Activated T-cell treated with anti-CD3 and anti-CD28 coated beads, Interleukin-2, amount 50 U/mL, for 72 hours (primary cell): ENCODE measurements at places on chromosomes 4 and X.

DNA sequence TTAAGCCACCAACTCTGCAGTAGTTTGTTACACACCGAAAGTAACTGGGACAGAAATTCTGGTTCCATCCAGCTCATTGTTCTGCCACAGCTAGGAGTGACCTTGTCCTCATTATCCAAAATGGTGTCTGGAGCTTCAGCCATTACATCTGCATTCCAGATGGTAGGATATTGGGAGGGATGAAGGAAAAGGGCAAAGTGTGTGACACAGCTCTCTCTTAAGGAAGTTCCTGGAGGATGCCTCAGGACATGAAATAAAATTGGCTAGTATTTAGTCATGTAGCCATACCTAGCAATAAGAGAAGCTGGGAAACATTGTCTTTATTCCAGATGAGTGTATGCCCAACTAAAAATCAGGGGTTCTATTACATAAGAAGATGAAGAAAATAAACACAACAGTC, 262.0 kb downstream of the BCOR start:
- no peak for DNase-seq

DNA sequence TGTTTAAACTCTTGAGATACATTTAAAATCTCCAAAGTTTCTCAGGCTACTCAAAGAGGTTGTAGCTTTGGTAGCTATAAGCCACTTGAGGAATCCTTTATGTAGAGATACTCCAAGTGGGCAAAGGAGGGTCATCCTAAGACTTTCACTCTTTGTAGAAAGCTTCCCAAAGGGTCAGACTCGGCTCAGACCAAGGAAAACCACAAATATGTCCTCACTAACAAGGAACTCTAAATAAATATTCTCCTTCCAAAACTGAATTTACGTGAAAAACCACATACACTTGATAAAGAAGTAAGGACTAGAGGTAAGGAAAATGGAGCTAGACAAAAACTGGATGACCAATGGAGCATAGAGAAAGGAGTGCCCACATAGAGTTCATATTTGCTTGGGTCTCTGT, 41.7 kb upstream of the DDX60 start:
- no peak for DNase-seq

GRCh38 chr4:183171484-183172267, 72.6 kb downstream of the WWC2 start:
- DNase-seq: no peak

DNA sequence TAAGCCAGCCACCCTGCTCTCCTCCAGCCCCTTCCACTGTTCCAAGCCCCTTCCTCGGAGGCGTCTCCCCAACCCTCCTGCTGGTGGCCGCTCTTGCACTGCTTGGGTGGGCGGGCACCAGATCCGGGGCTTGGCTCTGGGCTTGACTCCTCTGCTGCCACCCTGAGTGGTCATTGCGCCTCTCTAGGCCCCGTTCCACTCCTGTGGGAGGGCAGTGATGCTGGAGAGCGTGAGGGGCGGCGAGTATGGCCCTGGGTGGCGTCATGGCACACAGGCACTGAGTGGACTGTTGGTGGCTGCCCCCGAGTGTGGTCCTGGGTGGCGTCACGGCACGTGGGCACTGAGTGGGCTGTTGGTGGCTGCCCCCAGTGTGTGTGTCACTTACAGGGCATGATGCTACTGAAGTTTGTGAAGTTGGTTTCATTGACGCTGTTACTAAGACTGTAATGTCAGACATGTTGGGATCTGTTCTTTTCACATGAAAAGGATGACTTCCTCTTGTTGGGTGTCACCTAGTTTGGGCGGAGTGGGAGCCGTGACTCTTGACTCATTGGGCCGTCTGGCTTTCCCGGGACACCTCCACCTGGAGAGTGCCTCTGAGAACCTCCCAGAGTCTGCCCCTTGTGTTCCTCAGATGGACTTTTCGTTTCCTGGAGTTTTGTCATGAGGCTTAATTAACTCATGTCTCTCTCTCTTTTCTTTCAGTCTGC, 55.9 kb upstream of the HGFAC start:
- DNase-seq: no peak

GRCh38 chr4:112234952-112235609, 3.5 kb downstream of the AP1AR start:
- DNase-seq: peak; percentile 33

DNA sequence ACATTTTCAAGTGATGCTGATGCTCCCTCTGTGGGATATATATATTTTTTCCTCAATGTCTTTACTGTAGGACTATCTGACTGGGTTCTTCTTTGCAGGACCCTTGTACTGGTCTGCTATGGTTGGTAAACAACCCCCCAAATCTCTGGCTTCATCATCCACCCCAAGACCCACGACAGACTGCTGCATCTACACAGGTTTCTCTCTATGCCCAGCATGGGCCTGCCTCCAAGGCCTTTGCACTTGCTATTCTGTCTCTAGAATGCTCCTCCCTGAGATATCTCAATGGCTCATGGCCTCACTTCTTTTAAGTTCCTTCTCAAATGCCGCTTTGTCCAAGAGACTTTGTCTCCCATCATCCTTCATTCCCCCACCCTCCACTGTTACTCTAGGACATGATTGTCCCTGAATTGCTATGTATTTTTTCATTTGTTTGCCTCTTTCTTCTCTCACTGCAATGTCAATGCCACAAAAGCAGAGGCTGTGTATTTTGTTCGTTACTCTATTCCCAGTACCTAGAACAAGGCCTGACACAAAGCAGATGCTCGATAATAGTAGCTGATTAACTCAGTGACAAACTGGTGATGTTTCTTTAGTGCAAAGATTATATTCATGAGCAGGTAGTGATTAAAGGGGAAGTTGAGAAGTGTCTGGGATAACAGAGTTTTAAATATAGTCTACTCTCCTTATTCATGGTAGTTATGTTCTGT, 6.6 kb downstream of the EVC start:
- DNase-seq: no peak

DNA sequence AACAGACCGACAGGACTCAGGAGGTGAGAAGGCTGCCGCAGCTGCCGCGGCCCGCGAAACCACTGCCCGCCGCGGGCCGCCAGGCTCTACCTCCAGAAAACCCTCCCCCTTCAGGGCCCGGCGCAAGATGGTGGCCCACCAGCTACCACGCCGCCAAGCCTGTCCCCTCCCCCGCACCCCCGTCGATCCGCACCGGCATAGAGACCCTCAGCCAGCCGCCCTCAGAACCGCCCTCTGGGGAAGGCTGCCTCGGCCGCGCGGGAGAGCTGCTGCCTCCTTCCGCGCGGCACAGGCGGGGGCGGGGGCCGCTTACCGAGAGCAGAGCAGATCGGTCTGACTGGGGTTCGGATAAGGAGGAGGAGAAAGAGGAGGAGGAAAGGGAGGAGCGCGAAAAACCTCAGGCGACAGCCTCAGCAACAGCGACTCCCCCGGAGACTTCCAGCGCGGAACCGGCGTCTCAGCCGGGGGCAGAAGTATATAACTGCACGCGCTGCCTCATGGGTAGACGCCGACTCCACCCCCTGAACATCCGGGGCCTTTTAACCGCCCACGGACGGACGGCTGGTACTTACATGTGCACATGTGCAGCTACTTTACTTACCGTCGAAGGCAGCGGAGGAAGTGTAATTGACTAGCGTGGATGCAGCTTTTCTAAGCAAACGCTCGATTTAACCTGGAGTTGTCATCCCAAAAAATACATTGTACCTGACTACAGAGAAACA, at the start of gene ZNF280C:
Gene ZNF280C (minus strand): TSS at position 451 of the 722 bp plus-strand sequence. CDS start 8,450 bp downstream, outside the sequence.
- DNase-seq: peak; percentile 91

- peak; percentile 60 for DNase-seq
Measured at GRCh38 chr4:47837094-47837907, 566 bp downstream of the CORIN start.

DNA sequence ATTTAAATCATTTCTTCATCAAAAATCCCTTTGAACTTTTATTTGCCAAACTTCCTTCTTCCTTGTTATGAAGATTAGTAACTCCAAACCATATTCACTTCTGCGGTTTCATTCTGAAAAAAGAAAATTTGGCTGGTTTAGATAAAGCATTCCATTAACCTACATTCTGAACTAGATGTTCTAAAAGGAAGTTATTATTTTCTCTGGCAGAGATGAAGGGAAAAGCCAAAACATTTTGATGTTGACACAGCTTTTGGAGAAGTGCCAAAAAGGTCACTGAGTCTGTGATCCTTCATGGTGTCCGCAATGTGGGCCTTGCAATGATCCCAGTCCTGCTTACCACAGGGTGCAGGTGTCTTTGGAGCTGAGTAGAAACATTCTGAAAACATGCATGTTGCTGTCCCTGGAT, 36.0 kb downstream of the CXCL8 start:
- DNase-seq: no peak

DNA sequence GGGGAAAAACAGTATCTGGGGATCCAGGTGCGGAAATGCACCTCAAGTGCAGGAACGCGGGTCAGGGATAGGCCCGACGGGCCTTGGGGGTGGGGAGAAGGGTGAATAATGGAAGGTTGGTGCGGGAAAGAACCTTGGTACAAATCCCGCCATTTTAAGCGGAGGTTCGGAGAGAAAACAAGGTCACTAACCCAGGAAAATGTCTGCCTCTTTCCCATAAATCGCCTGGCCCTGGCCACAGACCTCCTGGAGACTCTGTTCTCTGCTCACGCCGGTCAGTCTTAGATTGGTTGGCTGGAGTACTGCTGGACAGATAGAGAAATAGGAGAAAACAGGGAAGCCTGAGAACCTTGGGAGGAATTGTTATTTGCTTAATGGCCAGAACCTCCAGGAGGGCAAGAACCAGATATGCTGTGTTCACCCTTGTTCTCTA, 897 bp upstream of the FBXL5 start:
- no peak for DNase-seq

DNA sequence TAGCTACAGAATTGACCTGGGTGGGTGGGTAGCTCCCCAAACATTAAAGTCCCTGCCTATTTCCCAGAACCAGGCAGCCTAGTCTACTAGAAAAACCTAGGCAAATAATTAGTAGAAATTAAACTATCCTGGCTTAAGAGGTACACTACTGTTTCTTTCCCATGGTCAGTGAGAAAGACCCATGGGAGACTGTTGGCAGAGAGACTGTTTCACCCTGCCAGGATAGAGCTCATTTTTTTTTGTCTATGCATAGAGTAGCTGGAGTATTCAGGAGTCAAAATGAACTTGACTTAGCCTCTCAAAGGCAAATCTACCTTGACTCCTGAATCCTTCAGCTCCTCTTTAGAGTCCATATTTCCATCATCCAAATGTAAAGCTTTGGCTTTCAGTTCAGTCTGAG, 107.0 kb upstream of the AR start:
- DNase-seq: no peak

- DNase-seq: no peak
Measured at GRCh38 chr4:185869427-185869826, 57.4 kb upstream of the SORBS2 start.

- DNase-seq: no peak
Measured at GRCh38 chr4:24655326-24655725, 71.0 kb upstream of the DHX15 start.

DNA sequence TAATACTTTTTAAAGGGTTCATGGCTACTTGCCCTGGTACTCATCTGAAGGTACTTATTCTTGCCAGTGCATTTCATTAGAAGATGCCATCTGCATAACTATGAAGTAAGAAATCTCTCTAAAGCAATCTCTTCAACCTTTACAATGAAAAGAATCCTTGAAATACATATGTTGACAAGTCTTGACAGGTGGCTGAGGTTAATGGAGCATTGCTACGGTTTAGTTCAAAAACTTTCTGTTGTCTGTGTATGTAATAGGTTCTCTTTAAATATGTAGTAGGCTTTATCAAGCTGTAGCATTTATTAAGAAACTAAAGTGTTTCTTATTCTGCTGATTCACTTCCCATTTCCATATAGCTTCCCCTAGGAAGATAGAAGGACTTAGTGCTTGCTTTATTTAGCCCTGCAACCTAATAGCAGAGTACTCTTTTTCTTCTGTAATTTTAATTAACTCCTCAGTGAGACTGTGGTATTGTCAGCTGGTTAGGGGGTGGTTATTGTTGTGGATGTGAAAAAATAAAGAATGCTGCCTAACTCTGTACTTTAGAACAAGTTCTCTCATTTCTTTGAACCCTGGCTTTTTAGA, 39.3 kb downstream of the SLAIN2 start:
- DNase-seq: no peak

DNA sequence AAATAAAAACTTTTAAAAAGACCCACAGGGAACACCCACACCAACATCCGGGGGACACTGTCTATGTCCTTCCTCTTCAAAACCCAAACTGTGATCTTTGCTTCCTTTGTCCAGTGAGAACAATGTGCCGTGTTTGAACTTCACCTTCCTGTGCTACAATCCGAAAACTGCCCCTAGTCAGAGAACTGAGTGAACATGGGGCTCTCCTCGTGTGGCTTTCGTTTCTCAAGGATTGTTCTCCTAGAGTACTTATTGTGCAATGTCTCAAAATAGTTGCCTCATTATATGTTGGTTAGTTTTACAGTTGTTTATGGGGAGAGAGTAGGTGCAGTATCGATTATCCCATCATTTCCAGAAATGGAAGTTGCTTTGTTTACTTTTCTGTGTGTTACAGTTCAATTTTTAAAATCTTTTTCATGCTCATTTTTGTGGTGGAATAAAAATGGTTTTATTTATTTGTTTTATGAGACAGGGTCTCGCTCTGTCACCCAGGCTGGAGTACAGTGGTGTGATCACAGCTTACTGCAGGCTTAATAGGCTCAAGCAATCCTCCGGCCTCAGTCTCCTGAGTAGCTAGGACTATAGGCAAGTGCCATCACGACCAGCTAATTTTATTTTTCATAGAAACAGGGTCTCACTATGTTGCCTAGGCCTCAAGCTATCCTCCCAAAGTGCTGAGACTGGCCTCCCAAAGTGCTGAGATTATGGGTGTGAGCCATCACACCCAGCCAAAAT, 29.9 kb downstream of the RBMX start:
- no peak for DNase-seq

DNA sequence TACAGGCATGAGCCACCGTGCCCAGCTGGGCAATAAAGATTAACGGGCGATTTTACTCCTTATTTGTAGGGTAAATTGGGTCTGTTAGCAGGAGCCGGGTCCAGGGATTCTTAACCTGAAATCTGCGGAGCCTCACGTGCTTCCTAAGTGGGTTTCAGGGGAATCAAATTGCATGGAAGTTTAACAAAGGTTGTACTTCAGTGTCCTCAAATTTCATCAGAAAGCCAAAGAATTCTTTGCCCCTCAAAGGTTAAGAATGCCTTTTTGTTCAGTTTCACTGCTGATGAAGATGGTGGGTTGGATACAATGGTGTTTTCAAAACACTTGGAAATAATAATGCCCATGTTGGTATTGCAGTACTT, 67.9 kb downstream of the AFF1 start:
- DNase-seq: no peak

GRCh38 chrX:3388457-3388856, 42.0 kb upstream of the MXRA5 start:
- no peak for DNase-seq

GRCh38 chr4:99447079-99447478, 11.9 kb upstream of the ADH7 start:
- peak; percentile 7 for DNase-seq

- DNase-seq: no peak
Measured at GRCh38 chrX:640641-641040, 10.1 kb downstream of the SHOX start.

DNA sequence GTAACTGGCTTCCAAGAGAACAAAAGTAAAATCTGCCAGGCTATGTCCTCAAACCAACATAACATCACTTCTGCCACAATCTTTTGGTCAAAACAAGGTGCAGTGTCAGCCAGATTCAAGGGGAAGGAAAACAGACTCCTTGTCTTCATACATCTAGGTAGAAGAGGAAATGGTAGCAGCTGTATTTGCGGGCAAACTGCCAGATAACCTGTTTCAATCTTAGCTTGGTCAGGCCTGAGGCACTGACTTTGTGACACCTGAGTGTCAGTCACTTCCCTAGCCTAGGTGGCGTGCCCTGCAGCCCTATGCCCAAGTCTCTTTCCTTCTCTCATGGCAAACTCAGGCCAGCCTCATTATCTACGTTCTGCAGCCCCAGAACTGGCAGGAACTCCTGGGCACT, 146.2 kb upstream of the JADE1 start:
- no peak for DNase-seq
